ENCODE measurements at places on chromosomes 1 and 21.

- DNase-seq: no peak
Measured at GRCh38 chr1:64687725-64688327, 57.0 kb upstream of the RAVER2 start.

DNA sequence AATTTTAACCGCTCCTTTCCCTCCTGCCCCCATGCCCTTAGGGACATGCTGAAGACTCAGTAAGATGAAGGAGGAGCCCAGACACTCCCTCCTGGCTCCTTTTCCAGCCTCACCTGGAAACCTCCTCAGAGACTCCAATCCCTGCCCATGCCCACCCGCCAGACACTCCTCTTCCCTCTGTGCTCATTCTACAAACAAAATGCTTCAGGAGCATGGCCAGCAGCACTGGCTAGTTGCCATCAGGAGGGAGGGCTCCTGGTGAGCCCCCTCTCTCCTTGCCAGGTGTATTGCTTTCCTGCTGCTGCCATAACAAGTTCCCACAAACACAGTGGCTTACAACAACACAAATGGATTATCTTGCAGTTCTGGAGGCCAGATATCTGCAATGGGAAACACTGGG, 126.1 kb downstream of the PSMG1 start:
- DNase-seq: no peak

GRCh38 chr1:230208619-230209261, 141.7 kb downstream of the GALNT2 start:
- DNase-seq: peak; percentile 26

DNA sequence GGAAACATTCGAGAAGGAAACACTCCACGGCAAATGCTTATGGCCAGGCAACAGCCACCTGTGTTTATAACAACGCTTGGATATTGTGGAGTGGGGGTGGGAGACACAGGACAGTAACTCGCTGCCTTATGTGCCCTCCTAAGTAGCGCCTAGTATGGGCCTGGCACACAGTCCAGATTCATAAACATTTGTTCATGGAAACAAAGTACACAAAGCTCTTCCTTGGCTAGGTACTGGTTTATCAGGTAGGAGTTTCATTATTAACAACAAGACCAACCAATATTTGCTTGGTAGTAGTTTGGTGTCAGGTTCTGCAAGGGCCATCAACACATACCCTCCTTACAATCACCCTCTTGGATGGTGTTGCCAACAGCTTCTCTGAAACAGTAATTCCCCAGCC, 23.4 kb downstream of the TMCO4 start:
- DNase-seq: no peak

DNA sequence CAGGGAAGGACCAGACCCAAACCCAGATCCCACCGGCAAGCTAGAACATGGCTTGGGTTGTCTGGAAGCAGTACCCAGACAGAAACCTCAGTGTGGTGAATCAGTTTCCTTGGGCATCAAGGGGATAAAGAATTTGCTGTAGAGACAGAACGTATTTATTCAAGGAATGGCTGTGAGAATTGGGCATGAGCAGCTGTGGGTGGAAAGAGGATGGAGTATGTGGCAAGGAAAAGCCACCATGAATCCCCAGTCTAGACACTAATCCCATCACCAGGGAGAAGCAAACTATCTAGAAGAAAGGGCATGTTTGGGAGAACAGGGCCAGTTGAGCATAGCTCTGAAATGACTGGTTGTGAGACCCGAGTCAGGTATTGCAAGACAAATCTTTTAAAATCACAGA, 109.2 kb downstream of the TOMM20 start:
- DNase-seq: no peak

- DNase-seq: no peak
Measured at GRCh38 chr1:113675302-113675701, 84.0 kb downstream of the PHTF1 start.

GRCh38 chr1:52925571-52926005, 1.5 kb upstream of the SCP2 start:
- DNase-seq: no peak

DNA sequence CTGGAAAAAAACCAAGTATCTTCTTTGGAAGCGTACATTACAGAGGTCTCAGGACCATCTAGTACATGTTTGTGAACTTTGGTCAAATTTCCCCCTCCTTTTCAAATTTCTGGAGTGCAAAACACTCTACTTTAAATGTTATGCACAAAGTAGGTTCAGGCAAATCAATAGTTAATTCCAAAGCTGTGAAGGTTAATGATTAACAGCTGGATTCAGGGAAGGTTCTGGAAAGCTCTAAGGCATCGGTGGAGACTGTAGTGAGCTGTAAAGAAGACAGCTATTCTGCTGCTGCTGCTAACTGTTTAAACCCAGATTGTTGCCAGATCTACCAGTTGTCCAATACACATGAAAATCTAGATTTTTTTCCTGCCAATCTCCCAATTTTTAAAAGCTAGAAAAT, 70.9 kb downstream of the ELAVL4 start:
- DNase-seq: no peak

- no peak for DNase-seq
Measured at GRCh38 chr21:27265949-27266348, 299.1 kb upstream of the ADAMTS5 start.
